Hypothalamus (tissue), 51 donors: ENCODE measurements at places on chromosomes 7 and 10.

GRCh38 chr10:97503406-97503805, 4.7 kb downstream of the UBTD1 start:
- DNase-seq, result no peak

DNA sequence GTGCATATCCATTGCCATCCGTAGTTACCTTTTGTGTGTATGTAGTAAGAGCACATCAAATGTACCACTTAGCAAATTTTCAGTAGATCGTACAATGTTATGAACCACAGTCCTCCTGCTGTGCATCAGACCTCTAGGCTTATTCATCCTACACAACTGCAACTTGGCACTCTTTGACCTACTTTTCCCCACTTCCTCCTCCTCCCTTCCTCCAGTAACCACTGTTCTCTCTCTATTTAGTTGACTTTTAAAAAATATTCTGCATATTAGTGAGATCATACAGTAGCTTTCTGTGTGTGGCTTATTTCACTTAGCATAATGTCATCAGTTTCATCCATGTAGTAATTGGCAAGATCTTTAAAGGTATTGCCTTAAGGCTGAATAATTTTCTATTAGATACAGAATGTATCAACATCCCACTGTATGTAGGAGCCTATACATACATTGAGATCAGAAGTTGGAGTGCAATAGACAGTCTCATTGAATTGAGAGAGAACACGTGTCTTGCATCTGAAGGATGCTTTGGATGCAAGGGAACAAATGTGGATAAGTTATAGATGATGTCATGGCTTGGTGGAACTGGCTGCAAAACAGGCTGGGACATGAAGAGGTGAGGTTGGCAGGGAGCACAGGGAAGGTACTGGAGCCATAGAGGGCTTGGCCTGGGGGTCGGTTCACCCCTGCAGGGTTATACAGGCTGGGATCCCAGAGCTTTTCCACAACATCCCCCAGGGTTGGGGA, 83.0 kb upstream of the FAM180A start:
- DNase-seq, result no peak

- DNase-seq, result peak; percentile 53
These were observed 271.7 kb downstream of the TRIL start for GRCh38 chr7:28686418-28686800.

- DNase-seq, result no peak
These were observed 29.3 kb upstream of the OSBPL3 start for GRCh38 chr7:25009257-25009656.

DNA sequence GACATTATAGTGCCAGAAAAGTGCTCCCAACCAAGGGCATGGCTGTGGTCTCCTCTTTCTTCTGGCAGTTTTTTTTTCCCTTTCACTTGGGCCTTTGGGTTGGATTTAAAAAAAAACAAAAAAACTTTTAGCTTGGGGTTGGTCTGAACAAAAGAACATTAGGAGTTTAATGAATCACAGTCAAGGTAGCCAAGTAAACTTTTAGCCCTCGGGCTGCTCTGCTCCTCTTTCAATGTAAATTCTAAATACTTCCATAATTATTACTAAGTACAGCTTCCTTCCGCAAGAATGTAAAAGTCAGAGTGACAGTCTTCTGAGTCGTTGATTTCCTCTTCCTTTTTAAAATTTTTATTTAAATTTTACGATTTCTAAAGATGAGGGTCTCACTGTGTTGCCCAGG, 79.2 kb downstream of the NRF1 start:
- no peak for DNase-seq

DNA sequence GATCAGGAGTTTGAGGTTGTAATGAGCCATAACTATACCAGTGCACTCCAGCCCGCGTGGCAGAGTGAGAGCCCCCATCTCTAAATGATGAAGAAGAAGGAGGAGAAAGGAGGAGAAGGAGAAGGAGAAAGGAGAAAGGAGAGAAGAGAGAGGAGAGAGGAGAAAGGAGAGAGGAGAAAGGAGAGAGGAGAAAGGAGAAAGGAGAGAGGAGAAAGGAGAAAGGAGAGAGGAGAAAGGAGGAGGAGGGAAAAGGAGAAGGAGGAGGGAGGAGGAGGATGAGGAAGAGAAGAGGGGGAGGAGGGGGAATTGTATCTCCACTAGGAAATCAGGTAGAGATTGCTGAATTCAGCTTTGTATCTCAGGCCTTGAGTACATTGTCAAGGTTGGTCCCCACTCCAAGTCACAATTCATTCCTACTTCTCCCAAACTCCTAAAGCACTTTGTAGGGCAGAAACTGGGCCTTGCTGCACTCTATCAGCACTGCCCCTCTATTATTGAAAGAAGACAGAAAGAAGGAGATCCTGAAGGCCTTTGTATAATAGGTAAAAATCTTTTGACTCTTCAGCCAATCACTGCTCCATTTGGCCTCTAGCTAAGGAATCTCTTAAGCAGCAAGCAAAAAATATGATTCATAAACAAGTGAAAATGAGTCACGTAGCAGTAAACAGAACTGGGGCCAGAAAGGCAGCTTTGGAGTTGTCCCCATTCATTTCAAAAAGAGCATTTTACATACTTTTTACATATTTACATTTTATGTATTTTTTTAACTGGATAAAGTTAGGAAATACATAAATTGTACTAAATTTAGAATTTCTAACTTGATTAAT, 178.0 kb downstream of the IMMP2L start:
- DNase-seq, result no peak

- no peak for DNase-seq
These were observed 123.2 kb downstream of the HERPUD2 start for GRCh38 chr7:35571611-35572240.

DNA sequence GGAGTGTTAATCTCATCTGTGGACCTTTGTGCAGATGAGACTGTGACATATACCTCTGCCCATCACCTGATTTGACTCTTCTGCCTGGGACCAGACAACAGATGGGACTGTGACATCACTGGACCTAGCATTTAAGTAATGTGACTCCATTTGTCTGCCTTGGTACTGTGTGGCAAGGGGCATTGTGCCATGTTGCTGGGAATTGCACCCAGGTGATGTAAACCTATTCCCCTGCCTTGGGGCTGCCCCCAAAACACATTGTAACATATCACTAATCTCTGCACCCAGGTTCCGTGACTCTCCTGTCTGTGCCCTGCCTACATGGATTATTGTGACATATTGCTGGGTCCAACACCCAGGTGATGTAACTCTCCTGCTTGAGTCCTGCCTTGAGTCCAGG, 40.4 kb upstream of the ZNF680 start:
- DNase-seq, result no peak

GRCh38 chr7:100393233-100393905, 20.1 kb downstream of the PILRA start:
- no peak for DNase-seq
